CD4-positive, alpha-beta T cell treated with Interleukin-15 for 4 hours (primary cell): ENCODE measurements at places on chromosomes 13 and 19.
A peak's percentile ranks its signal among the peaks of the same experiment; 100 is the strongest.

- no peak for DNase-seq
These were observed 84.3 kb downstream of the TEX29 start for GRCh38 chr13:111404746-111405145.

- peak; percentile 70 for DNase-seq
These were observed at the start of gene FXYD5 for GRCh38 chr19:35154525-35155406. Gene FXYD5 (plus strand): TSS chr19:35154735. CDS start chr19:35155551, 816 bp downstream.

GRCh38 chr19:7650148-7650547 is 13.2 kb downstream of the STXBP2 start:
- no peak for DNase-seq

- peak; percentile 40 for DNase-seq
These were observed 22.8 kb downstream of the HAUS8 start for GRCh38 chr19:17052439-17052838.
